ENCODE measurements at places on chromosomes 3 and 15.

GRCh38 chr15:72872066-72872845 is 88.7 kb upstream of the ADPGK start:
- DNase-seq: no peak

GRCh38 chr3:65653731-65654130 is 385.0 kb downstream of the MAGI1 start:
- no peak for DNase-seq

- no peak for DNase-seq
Observed at GRCh38 chr3:194640829-194641228, 7.6 kb upstream of the TMEM44 start.

- no peak for DNase-seq
Observed at GRCh38 chr3:172776049-172776717, 25.7 kb downstream of the ECT2 start.

- DNase-seq: no peak
Observed at GRCh38 chr15:60809375-60809774, 330.4 kb upstream of the ICE2 start.

- no peak for DNase-seq
Observed at GRCh38 chr15:37678124-37678523, 256.3 kb upstream of the TMCO5A start.
